Tongue (tissue), 3 donors: ENCODE measurements at places on chromosomes 11 and 22. TPM values are rescaled to one million over a fixed set of nuclear protein-coding genes. Genes with fewer than 3 reads are reported as not detected.
A peak's percentile ranks its signal among the peaks of the same experiment; 100 is the strongest.

Gene ISX
- total RNA-seq: not detected

Gene PRR5
- 16.3 TPM for total RNA-seq

Gene THY1
- total RNA-seq: 49.6 TPM

Gene SCN4B
- 4.1 TPM for total RNA-seq

Gene RFPL3
- not detected for total RNA-seq

Gene FGF3
- not detected for total RNA-seq

Gene HEPHL1
- total RNA-seq: not detected

DNA sequence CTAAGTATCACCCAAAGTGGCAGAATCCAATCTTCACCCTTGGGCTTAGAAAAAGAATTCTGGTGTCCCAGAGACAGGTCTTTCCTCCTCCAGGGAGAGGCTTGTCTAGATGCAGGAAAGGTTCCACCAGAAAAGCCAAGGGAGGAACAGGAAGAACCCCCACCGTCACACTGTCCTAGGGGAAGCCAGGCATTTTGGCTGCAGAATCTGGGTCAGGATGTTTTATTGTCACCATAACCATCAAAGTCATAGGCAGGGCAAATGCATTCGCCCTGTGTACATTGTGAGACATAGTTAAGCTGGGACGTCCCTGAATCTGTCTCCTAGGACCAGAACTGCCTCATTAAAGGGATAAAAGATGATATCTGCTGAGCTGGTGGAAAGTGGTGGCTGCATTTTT is 590.5 kb downstream of the OPCML start:
- DNase-seq: no peak

DNA sequence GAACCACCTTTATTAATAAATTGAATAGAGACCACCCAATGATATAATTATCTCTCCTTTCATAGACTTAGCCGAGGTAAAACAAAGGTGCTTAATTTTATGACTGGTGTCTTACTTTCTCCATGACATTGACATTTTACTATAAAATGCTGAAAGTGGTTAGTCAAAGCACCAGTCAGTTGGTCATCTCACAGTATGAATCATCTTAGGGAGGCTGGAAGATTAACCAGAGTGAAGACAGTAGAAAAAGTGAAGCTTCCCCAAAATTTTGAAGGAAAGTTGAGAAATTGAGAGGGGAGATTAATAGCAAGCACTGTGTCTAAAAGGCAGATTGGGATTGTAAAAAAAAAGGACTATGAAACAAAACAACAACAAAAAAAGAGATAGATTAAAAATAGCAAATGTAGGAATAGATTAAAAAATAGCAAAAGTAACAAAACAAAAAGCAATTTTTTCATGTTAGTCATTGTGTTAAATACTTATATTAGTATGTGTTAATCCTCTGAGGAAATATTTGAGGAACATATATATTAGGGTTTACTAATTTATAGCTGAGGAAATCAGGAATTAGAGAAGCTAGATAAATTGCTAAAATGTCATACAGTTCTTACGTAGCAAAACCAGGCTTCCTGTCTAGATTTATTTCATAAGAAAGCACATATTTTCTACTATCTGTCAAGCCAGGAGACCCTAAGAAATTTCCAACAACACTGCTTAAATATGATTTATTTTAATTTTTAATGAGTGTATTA is 557.3 kb upstream of the ANO5 start:
- no peak for DNase-seq

DNA sequence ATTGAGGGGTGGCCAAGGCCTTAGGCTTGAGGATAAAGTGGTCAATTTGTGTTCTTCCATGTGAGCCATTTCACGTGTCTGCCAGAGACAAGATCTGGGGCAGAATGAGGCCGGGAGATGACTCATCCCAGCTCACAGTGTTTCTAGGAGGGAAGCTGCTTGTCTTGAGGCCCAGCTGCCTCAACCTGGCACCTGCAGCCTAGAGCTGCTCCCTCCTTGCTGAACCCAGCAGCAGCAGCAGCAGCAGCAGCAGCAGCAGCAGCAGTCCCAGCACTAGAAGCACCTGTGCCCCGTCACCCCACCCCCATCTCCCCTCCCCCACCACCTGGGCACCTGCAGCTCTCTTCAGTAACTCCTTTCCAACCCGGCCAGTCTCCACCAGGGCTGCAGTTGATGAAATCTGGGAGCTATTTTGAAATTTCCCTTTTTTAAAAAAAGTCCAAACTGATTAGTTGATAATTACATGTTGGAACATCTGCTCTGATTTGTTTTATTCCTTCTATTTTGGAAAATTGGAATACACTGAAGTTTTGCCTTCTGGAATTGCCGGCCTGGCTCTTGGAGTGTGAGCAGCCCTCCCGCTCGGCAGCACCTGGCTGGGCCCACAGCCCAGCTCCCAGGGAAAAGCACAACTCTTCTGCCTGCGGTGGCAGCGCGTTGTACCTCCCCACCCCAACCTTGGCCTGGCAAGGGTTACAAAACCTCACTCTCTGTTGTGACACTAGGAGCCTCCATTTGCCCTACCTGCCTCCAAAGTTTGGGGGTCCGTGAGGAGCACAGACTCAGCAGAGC is 143.5 kb downstream of the NXPE2 start:
- peak; percentile 61 for DNase-seq

DNA sequence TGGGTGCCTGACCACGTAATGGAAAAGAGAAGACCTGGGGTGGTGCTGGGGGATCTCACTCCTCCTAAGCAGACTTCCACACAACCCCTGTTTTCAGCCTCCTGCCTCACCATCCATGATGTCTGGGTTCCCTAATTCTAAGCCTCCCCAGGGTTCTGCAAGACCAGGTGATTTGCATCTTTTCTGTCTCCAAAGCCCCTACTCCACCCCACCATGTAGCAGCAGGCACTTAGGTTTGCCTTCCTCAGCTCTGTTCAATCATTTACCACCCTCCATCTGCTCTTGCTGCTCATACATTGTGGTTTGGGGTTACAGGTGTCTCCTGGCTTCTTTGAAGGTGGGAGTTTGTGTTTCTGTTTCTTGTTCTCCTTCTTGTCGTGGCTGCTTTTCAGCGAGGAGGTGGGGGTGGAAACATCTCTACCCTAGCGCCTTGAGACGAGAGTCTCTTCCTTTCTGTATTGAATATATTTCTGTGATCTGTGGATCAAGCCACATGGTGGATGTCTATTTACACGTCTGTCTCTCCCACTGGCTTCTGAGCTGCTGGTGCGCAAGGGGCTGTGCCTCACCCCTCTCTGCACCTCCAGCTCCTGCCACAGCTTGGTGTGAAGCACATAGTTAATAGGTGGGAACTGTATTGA is 6.6 kb upstream of the SSTR3 start:
- no peak for DNase-seq

- DNase-seq: peak; percentile 58
Measured at GRCh38 chr22:28442711-28443525, 236.7 kb downstream of the TTC28 start.

- peak; percentile 35 for DNase-seq
Measured at GRCh38 chr11:9787981-9788521, 124.2 kb downstream of the SWAP70 start.

- no peak for DNase-seq
Measured at GRCh38 chr11:72216638-72217037, at the start of gene FOLR2. Gene FOLR2 (plus strand): TSS chr11:72216794. CDS start chr11:72218585, 1,791 bp downstream.

DNA sequence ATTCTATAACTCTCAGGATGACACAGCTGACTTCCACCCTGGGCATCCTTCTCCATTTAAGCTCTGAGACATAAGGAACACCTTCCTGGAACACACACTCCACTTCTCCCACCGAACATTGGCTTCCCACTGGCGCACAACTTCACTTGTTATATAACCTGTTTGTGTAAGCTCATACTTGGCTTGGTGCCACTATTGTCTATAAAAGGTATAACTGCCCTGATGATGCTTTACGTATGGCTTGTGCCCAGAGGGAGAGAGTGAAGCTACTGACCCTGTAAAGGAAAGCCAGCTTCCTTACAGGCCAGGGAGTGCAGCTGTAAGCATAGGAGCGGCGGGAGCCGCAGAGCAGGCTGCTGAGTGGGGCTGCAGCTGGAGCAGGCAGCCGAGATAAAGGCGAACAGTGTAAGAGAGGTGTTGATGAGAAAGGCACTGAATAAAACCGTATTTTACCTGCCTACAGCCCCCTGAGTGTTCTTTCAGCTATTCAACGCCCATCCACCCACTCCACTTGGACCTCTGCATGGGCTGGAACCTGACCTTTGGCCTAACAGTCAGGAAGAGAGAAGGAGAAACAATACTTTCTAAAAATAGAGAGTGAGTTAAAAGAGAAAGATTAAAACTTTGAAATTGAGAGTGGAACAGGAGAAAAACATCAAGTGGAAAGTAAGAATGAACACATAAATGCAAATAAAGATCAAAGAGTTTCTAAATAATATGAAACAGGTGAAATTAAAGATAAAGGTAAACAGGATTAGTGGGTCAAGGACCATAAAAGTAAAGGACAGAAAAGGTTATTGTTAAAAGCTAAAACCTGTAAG is 252.1 kb upstream of the ARHGAP42 start:
- no peak for DNase-seq

GRCh38 chr11:129375751-129376657 is at the start of gene BARX2:
Gene BARX2 (plus strand): TSS chr11:129375848. CDS start chr11:129376036, 188 bp downstream.
- peak; percentile 90 for DNase-seq

DNA sequence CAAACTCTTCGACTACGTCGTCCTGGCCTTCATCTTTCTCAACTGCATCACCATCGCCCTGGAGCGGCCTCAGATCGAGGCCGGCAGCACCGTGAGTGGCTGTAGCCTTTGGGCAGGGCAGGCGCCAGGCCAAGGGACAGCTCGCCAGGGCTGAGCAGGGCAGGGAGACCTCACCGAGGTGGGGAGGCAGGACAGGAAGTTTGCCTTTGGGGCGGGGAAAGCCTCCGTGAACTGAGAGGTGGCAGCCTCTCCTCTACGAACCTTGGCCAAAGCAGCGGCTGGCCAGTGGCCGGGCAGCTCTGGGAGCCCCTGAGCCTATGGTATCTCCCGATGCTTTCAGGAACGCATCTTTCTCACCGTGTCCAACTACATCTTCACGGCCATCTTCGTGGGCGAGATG is 93.2 kb downstream of the CACNA1I start:
- DNase-seq: no peak

DNA sequence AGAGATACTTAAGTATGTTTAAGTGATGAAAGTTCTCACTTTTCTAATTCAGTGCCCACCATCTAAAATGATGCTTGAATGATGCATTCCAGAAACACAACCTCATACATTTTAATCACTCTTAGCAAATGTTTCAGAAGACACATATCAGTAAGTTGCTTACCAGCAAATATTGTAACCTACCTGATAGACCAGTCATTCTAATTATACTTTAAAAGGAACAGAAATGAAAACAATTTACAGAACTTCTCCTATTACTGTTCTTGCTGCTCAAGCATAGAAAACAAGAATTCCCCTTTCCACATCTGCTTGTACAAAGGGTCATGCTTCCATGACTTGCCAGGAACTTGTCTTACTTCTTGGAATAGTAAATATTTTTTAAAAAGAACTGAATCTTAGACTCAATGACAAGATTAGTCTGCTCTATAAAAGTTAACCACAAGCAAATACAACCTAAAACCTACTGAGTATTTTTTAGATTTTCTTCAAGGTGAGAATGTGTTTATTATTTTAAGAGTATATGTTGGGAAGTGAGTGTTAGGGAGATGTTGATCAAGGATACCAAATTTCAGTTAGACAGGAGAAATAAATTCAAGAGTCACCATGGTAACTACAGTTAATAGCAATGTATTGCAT is 82.0 kb upstream of the SC5D start:
- peak; percentile 32 for DNase-seq

DNA sequence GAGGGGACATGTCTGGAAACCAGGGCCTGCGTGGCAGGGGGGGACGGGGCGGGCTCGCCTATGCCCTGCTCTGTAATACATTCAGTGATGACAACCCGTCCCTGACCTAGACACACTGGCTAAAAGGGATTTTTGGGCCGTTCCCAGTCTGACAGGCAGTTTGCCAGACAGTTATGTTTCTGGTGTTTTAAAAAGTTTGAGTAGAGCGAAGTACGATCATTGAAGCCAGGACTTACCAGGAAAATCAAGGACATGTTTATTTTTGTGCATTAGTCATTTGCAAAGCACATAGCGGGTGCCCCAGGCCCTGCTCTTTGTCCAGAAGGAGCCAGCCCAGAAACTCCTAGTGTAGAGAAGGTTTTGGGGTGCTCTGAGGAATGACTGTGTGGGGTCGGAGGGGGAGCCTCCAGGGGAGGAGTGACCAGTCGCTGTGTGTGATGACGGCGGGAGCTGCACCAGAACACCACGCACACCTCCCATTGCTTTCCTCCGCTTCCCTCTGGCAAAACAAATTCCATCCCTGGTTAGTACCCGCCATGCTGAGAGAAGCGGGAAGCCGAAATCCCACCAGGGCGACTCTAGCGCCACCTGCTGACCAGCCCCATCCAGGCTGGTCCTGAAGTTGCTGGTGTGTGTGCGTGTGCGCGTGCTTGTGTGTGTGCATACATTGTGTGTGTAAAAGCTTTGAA is 50.8 kb downstream of the FBLN1 start:
- DNase-seq: peak; percentile 94
